ENCODE measurements at places on chromosomes 12 and 14.

GRCh38 chr12:132173135-132174014 lies 29.1 kb downstream of the NOC4L start:
- DNase-seq = no peak

DNA sequence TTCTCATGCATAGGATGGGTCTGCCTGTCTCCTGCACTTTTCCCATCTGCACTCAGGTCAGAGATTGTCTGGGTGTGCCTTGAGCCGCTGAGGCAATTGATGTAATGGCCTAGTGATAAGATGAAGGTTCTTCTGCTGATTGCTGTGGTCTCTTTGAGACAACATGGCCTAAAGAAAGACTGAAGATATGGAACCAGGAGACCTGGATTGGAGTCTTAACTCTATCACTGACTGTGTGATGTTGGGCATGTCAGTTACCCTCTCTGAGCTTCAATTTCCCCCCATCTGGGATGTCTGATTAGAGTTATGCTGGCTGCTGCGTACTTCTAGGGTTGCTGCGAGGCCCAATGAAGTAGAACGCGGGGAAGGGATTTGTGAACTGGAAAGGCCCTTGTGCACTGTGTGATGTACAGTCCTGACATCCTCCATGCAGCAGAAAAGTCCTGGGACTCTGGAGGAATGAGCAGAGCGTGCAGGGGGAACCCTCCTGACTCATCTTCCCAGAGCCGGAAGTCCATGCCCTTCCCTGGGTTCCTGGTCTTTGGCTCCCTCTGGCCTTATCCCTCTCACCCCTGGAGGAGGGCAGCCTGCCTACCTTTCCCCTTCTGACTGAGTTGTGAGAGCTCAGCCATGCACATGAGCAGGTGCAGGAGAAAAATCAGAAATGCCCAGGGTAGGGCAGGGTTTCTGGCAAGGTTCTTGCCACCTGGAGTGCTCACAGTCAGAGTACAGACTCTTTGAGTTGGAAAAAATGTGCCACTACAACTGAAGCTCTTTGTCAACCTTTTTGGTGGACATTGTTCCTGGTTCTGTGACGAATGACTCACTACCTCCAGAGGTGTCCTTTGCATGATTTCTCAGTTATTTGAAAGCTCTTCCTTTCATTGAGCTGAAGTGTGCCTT lies 21.1 kb downstream of the PLEKHD1 start:
- no peak for DNase-seq

GRCh38 chr12:14776236-14776961 lies 26.9 kb downstream of the WBP11 start:
- DNase-seq = no peak

DNA sequence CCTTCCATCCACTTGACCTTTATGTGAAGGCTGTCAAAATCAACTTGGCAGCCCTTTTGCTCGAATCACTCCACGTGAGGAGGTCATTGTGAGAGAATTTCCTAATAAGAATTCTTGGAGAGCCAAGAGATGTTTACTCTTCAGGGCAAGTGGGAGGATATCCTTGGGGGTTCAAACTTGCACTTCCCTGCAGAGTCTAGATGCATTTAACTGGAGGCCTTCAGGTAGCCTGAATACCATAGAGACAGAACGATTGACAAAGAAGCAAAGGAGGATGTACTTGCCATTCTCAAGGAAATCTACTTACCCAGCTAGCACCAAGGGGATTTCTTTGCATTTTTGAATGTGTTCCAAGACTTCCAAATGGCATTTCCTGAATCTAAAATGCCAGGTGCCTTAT lies 1702.6 kb upstream of the FLRT2 start:
- DNase-seq = no peak

GRCh38 chr12:86081843-86082242 lies 174.3 kb downstream of the MGAT4C start:
- no peak for DNase-seq

DNA sequence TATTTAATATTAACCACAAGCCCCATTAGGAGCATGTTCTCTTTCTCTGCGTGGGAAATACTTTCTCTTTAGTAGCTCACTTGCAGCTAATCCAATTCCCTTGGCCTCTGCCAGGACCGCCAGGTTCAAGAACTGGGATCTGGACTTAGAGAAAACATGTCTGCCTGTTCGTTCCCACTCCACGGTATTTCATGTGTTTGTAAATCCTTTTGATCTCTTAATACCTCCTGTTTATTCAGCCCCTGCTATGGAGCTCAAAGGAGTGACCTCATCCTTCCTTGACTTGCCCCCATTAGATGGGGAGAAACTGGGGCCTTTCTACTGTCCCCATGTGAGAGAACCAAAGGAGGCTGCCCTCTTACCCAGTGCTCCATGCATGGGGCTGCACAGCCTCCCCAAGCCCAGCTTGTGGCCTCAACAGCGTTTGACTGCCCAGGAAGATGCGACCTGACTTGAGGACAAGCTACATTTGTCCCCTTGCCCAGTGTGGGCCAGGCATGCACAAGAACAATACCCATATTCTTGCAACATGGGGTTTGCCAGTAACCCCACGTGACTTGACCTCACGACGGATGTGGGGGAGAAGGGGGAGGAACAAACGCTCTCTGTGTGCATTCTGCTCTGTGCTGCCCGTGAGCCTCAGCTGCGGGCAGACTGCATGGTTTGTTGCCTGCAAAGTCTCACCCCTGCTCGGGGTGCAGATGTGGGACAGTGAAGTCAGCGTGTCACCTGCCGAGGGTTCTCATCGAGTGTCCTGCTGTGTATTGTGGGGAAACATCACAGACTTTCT lies 30.3 kb downstream of the CD9 start:
- peak; percentile 83 for DNase-seq

GRCh38 chr12:92753976-92754885 lies 51.4 kb downstream of the PLEKHG7 start:
- DNase-seq = no peak

DNA sequence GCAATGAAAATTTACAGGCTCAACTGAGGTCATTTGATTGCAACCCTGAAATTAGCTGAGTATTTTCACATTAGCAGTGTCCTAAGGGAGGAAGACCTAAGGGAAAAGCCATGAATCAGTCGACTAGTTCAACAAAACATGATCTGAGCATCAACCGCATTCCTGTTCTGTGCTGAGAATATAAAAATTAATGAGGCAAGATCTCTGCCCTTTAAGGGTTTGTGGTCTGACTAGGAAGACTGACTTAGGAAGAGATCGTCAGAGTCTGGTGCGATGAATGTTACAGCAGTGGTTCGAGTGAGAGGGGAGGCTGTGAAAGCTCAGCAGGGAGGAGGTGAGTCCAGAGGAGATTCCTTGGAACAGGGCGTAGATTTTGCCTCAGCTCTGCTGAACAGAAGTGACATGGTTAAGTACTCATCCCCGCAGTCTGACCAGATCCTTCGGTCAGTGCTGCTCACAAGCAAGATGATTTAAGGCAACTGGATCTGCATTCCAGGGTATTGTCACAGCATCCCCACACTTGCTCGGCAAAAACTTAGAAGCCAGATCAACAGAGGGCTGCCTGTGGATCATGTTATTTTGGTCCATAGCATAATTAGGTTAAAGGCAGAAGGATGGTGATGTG lies 49.6 kb downstream of the BMAL2 start:
- no peak for DNase-seq

DNA sequence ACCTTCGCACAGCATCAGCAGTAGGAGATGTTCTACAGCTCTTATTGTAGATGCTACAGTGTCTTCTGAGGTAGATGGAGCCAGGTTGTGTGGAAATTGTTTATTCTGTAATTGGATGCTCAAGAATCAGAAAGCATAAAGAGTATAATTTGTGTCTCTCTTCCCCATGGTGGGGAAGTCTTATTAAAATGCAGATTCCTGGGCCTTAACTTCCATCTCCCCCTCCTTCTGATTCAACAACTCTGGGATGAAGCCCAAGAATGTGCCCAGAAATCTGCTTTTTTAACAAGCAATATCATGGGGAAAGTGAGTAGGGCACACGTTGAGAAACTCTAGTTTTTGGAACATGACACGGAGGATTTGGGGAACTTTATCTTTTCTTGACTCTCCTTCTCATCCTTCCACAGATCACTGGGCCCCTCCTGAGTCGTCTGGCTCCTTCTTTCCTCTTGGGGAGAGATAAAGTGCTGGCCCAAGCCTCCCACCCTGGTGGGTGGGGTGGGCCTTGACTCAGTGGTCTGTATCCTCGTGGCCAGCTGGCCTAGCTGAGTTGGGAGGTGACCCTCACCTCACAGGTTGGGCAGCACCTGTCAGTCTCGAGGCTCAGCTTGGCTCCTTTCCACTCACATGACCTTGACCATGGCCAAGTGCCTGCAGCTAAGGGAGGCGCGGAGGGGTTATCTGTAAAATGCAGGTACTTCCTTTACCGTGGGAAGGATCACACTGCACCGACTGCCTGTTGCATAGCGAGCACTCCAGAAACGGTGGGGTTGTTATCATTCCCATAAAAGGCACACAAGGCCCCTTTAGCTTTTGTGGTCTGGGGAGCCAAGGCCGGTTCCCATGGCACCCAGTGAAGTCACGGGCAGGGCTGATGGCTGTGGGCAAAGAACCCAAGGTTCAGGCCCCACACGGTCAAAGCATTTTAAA lies 141.9 kb downstream of the CHST11 start:
- no peak for DNase-seq

- no peak for DNase-seq
Measured at GRCh38 chr14:74945261-74945851, 10.0 kb downstream of the PGF start.

DNA sequence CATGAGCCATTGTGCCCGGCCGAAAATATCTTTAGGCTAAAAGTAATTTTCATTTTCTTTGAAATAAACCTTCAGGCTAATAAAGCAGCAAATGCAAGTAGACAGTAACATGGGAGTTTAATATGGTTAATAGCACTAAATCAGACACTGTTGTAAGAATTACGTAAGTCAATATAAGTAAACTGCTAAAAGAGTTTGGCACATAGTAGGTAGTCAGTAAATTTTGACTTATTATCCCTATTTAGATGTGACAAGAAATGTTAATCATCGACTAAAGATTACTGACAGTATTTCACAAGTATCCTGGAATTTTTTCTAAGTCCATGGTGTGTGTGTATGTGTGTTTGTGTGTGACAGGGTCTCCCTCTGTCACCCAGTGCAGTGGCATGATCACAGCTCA lies 3.9 kb downstream of the PPP4R3A start:
- no peak for DNase-seq

- no peak for DNase-seq
Measured at GRCh38 chr12:10205220-10205807, 7.4 kb upstream of the GABARAPL1 start.

DNA sequence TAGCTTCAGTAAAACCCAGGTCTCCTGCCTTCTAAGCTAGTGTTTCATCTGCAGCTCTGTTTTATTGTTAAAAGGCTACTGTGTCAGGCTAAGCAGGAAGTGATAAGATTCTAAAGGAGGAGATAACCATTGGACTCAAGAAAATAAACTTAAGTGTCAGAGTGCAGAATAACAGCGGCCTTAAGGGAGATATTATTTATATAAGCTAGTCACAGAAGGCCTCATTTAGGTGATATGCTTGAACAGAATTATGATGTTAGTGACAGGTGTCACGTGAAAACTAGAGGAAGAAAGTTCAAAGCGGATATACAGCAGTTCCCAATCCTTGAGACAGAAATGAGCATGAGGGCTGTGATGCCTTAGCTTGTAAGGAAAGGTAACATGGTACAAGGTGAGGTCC lies 373.4 kb downstream of the FOXG1 start:
- DNase-seq = no peak

DNA sequence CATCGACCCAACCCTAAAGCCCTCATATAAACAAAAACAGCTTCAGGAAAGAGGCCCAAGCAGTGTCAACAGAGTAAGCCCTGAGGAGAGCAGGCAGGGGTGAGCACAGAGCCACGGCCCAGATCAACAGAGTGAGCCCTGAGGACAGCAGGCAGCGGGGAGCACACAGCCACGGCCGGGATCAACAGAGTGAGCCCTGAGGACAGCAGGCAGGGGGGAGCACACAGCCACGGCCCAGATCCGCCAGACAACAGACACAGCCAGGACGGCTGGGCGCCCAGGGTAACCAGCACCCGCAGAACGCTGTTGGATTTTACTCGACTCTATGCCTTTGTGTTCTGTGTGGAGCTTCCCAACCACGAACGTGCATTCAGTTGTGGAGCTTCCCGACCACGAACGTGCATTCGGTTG lies 15.0 kb downstream of the CCDC85C start:
- no peak for DNase-seq

- DNase-seq = no peak
Measured at GRCh38 chr14:99401211-99401610, 79.4 kb downstream of the SETD3 start.

DNA sequence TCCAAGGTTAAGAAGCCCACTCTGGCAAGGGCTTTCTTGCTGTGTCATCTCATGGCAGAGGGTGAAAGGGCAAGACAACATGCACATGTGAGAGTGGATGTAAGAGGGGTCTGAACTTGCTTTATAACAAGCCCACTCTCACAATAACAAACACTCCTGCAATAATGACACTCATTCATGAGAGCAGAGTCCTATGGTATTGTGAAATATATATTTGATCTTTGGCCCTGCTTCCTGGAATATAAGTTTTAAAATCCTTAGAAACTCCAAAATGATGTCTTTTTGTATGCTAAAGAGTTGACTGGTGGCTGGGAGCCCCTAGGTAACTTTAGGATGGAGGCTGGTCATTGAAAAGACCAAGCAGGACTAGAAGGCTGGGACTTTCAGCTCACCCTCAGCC lies 51.8 kb downstream of the TSPAN8 start:
- DNase-seq = no peak

DNA sequence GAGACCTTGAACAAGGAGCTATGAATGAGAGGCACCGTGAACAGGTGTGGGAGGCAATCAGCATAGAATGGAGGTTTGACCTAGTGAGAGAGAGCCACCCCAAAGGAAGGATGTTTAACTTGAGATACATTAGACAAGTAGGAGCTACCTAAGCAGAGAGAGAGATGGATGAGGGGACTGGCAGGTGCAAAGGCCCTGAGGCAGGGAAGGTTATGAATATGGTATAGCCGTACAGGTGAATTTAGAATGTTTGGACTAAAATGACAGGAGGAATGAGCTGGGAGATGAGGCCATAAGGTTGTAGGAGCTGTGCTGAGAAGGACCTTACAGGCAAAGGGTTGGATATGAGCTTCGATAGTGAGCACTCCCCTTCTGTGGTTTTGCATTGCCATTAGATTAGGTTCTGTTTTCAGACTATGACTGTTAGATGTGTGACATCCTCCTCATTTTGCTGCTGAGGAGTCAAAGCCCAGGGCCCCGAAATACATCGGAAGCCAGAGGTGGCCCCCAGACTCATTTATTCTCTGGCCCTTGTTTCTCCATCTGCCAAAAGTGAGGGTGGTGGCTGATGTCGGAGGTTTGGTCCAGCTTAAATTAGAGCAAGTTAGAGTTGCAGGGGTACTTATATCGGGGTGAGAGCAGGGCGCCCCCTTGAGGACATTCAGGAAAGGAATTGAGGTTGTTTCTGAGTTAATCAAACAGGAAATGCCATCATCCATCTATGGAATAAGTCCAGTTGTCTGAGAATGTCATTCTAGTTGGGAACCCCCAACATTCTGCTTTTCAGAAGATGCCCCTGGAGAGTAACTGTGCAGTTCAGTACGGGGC lies 29.4 kb downstream of the SLC24A4 start:
- DNase-seq = no peak

GRCh38 chr12:132565365-132565764 lies 45.0 kb downstream of the LRCOL1 start:
- DNase-seq = no peak

GRCh38 chr12:92640691-92641090 lies 62.1 kb upstream of the PLEKHG7 start:
- DNase-seq = no peak

- DNase-seq = no peak
Measured at GRCh38 chr12:42546709-42547108, 42.8 kb downstream of the PRICKLE1 start.
